CD4-positive, alpha-beta T cell treated with Interleukin-12 subunit alpha and Interleukin-12 subunit beta, for 1 hour (primary cell): ENCODE measurements at places on chromosomes 7 and 10.

DNA sequence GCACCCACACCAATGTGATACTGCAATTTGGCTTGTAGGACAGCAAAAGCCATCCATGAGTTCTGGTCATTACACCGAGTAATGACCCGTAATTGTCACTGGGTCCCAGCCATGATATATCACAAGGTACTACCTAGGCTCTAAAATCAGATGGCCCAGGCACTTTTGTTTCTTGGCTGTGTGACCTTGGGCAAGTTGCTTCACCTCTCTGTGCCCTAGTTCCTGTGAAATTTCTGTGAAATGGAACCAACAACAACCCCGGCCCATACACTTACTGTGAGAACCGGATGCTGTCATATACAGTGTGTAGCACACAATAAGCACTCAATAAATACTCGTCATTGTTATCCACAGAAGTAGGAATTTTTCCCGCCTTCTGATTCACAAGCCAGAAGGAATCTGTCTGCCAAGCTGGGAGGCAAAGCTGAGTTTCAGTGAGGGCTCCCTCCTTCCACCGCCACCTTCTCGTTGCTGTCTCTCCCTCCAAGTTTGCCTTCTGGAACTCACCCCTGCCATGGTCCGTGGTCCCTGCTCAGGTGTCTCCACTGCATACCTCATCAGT lies 6.4 kb upstream of the CYTH3 start:
- no peak for DNase-seq

- DNase-seq, result no peak
These were observed 77.6 kb upstream of the PPP1R3A start for GRCh38 chr7:113996405-113996804.

DNA sequence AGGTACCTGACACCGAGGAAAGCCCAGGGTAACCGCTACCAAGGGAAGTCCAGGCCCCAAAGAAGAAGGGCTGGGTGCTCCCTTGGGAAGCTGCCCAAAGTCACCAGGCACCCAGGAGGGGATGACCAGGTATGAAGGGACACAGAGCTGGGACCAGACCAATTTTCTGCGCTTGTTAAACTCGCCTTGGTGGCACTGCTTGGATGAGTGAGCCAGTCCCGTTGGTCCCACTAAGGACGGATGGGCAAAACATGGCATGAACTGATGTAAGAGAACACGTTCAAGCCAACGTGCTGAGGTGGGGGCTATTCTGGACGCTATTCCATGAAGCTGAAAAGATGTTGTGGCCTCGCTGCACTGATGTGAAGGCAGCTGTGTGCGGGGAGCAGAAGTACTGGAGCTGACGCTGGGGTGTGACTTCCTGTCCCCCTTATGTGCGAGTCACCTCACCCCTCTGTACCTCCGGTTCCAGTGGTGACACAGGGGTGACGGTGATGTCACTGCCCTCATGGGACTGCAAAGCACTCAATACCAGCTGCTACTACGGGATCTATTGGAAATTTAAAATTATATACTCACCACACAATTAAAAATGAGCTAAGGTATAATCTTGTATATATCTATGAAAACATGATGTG lies 73.6 kb downstream of the COBL start:
- no peak for DNase-seq

DNA sequence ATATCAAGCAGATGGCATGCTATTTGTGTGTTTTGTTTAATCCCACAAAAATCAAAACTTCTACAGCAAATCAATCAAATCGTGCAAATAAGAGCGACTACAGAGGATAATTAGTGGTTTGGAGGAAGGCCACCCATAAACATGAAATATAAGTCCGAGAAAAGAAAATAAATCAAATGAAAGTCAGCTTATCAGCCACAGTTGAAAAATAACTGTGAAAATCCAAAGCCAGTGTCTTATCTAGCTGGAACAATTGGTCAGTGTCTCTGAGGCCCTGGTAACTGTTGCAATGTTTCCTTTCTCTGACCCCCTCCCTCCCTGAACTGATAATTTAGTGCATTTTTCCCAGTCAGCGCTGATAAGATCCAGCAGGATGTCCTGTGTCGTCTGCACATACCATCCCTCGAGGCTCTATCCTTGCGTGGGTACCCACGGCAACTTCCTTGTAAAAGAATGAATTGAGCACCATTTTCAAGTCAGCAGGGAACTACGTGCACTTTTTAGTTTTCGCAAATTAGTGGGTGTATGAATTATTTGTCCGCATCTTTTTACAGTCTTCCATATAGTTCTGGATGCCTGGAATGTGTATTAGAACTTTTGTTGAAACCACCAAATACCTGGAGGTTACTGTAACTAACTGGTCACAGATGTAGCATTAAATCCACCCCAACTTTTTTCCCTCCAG lies 10.8 kb upstream of the JCAD start:
- no peak for DNase-seq

- no peak for DNase-seq
These were observed 628.7 kb upstream of the SEMA3D start for GRCh38 chr7:85815526-85815925.

- no peak for DNase-seq
These were observed 45.4 kb upstream of the HBP1 start for GRCh38 chr7:107123392-107123791.

DNA sequence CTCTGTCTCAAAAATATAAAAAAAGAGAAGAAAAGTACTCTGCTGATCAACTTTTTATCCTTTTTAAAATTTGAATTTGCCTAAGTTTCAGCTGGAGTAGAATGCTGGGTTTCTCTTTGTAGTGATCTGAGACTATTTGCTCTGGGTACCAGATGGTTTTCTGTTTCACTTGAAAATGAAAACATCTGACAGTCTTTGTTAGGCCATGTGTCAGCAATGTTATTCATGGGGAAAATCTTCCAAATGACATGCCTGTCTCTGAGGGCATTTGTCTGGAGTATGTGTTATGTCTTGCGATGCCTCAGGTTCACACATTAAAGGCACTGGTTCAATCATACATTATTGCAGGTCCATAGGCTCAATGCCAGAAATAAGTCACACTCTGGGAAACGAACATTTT lies 175.3 kb upstream of the TMEM229A start:
- no peak for DNase-seq

DNA sequence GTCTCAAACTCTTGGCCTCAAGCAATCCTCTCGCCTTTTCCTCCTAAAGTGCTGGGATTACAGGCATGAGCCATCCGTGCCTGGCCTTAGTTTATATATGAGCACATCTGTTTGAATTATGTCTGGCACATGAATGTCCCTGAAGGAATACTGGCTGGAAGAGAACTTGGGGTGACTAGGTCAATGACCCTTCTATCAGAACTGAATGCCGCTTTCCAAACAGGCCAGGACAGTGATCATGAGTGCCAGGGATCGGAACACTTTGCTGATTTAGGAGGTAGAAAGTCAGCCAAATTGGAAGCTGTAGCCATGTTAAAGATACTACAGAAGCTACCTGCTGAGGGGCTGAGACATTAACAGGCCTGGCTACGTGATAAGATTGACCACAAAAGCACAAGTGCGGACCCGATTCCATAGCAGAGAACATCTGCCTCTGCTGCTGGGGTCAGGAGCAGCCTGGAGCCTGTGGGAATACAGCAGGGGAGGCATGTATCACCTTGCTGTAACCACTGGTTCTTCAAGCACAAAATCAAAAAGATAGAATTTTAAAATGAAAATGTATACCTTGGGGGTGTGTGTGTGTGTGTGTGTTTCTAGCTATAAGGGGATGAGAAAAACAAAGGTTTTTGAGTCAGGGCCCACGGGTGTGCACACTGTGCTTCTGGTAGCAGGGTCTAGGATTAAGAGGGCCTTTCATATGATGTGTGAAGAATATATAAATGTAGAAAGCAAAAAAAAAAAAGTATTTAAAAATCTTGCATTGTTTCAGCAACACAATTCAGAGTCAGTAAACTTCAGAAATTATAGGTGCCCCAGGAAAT lies 293.7 kb downstream of the BBS9 start:
- DNase-seq, result no peak

- DNase-seq, result no peak
These were observed 16.2 kb upstream of the NPVF start for GRCh38 chr7:25244254-25245033.

GRCh38 chr7:135447748-135448147 lies 62.2 kb downstream of the CNOT4 start:
- DNase-seq, result no peak

- no peak for DNase-seq
These were observed 67.2 kb downstream of the CAMK1D start for GRCh38 chr10:12416344-12417050.

DNA sequence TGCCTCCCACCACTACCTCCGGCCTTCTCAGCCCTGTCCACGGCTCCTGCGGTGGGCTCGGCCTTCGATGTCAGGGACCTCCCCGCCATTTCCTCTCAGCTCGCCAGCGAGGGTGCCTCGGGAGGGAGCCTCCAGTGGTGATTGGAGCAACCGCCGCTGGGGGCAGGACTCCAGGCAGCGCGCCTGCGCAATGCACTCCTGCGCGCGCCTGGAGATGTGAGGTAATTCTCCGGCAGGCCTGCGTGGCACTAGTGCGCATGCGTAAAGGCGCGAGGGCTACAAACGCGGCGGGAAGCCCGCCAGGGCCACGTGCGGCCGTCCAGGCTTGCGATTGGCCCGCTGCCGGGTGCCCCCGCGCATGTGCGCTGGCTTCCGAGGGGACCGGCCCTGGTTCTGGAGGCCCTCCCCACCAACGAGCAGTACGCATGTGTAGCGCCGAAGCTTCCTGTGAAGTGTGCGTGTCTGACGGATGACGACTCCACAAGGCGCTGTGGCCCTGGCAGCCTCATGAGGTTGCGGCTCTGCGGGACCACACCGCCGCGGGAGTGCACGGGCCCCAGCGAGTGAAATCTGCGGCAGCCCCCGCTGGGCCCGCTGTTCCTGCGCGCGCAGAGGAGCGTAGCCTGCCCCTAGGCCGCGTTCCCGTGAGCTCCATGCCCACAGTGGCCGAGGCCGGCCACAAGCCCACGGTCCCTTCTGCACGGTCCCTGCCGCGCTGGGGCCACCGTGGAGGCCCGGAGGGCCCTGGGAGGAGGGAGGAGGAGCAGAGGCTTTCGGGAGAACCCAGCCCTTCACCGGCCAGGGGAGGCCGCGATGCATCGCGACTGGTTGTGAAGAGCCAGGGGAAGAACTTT lies at the start of gene SYCE1:
Gene SYCE1 (minus strand): TSS at position 143 of the 854 bp plus-strand sequence. CDS start 54 bp downstream, at position 89.
- DNase-seq, result no peak

DNA sequence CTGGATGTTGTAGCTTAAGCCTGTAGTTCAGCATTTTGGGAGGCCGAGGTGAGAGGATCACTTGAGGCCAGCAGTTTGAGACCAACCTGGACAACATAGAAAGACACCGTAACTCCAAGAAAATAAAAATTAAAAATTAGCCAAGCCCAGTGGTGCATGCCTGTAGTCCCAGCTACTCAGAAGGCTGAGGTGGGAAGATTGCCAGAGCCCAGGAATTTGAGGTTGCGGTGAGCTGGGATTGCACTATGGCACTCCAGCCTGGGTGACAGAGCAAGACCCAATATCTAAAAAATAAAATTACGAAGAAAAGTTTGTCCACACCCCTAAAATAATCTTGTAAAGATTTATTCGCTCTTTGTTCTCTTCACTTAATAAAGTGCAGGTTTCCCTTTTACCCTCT lies 951.0 kb downstream of the TYW1 start:
- no peak for DNase-seq

GRCh38 chr7:30525429-30525828 lies 20.8 kb upstream of the GGCT start:
- no peak for DNase-seq

GRCh38 chr7:158804335-158804734 lies 25.0 kb downstream of the ESYT2 start:
- DNase-seq, result peak; percentile 41

- no peak for DNase-seq
These were observed 26.0 kb upstream of the THSD7A start for GRCh38 chr7:11858026-11858425.

DNA sequence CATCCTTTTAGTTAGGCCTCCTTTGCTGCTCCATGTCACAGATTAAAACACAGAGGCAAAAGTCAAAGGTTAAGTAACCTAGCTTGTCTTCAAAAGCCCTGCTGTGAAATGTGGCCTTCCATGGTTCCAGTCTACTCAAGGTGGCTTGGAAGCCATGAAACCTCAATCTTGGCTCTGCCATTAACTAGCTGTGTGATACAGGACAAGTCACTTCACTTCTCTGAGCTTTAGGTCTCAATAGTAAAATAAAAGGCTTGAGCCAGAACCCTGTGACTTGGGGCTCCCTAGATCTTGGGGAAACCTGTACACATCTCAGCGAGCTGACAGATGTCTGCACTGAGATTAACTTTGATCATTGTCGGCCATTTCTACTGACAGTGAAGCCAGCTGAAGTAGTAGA lies 48.0 kb upstream of the KMT2E start:
- no peak for DNase-seq

DNA sequence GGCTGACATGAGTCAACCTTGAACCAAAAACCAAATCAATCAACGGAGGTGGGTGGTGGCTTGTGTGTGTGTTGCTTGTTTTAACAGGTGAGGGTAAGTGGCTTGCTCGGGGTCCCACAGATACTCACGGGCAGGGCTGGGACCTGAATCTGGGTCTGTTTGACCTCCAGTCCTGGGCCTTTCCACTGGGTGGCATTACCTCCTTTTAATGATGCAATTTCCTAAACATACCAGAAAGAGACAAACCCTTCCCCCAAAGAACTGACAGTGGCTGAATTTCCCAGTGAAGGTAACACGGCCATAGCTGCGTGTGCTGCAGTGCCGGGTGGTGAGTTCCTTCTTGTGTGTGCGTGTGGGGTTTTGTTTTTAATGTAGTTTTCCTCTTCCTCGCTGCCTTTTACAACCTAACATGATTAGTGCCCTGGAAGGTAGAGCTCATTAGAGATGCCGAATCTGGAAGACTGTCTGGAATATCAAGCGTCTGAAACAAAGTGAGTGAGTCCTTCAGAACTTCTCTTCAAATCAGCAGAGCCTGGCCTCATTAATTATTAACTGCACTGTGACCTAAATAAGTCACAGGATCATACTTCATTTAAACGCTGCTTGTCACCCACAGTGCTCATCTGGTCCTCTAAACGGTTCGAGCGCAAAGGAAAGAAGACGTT lies 166.1 kb upstream of the TCERG1L start:
- DNase-seq, result no peak

GRCh38 chr7:31957756-31958155 lies 112.5 kb downstream of the PDE1C start:
- DNase-seq, result no peak

DNA sequence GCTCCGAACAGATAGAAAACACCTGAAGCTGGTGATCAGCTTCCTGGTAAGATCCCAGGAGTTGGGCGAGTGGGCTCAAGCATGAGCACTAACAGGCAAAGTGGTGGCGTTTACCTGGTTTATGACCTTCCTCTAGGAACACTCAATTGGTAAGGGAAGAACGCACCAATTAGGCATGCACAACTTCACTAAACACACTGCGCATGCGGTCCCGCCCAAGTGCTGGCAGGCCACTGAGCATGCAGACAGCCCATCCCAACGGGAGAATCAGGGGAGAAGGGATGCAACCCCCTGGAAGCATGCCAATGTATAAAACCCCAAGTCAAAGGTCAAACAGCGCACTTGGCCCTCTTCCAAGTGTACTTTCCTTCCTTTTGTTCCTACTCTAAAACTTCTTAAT lies 70.4 kb downstream of the LYZL2 start:
- DNase-seq, result no peak

- DNase-seq, result peak; percentile 46
These were observed 517 bp downstream of the SRGN start for GRCh38 chr10:69088471-69088769.

GRCh38 chr10:116073001-116073400 lies 200.0 kb downstream of the GFRA1 start:
- no peak for DNase-seq

- no peak for DNase-seq
These were observed 27.6 kb upstream of the PRPF18 start for GRCh38 chr10:13559124-13559700.

- DNase-seq, result no peak
These were observed 216.1 kb downstream of the GLRX3 start for GRCh38 chr10:130352291-130352645.
